Aortic smooth muscle cell (primary cell): ENCODE measurements at places on chromosomes 16 and 17. TPM values are rescaled to one million over a fixed set of nuclear protein-coding genes. Genes with fewer than 3 reads are reported as not detected.

Gene PRKCB
- total RNA-seq: under 0.01 and 0.19 TPM in 2 replicates

Gene FOXO3B
- 1.4 and 2.0 TPM in 2 replicates for total RNA-seq

Gene SPATA32
- total RNA-seq: under 0.01 and 0.06 TPM in 2 replicates

Gene PRSS33
- total RNA-seq: not detected in 2 replicates

Gene SLC12A3
- total RNA-seq: not detected in 2 replicates

Gene SRL
- under 0.01 TPM in 1 of 2 replicates, not detected in the other for total RNA-seq

Gene PIRT
- not detected in 2 replicates for total RNA-seq

Gene MRPL28
- 79.5 and 91.3 TPM in 2 replicates for total RNA-seq

Gene SKAP1
- total RNA-seq: 0.13 TPM in 1 of 2 replicates, not detected in the other

Gene TERB1
- 0.12 and 0.13 TPM in 2 replicates for total RNA-seq

Gene C1QTNF8
- 0.06 and 0.13 TPM in 2 replicates for total RNA-seq

Gene SYNGR3
- total RNA-seq: 0.66 and 0.99 TPM in 2 replicates

Gene KRTAP3-2
- not detected in 2 replicates for total RNA-seq

Gene PLCG2
- 0.12 and 0.40 TPM in 2 replicates for total RNA-seq

Gene SPATA22
- 0.87 TPM in 1 of 2 replicates, not detected in the other for total RNA-seq

Gene OR1F1
- not detected in 2 replicates for total RNA-seq

Gene KRTAP2-3
- total RNA-seq: not detected in 2 replicates

Gene GPR139
- total RNA-seq: not detected in 2 replicates

Gene GPR179
- under 0.01 TPM in 1 of 2 replicates, not detected in the other for total RNA-seq

Gene ALDH3A1
- total RNA-seq: 1.1 and 2.7 TPM in 2 replicates

Gene KLHL10
- 0.13 TPM in 1 of 2 replicates, not detected in the other for total RNA-seq

Gene TP53TG3B
- total RNA-seq: not detected in 2 replicates

Gene PRR29
- 1.5 and 2.5 TPM in 2 replicates for total RNA-seq

Gene NAGS
- total RNA-seq: 0.93 and 1.3 TPM in 2 replicates

Gene PRDM7
- not detected in 2 replicates for total RNA-seq

Gene TBC1D3E
- not detected in 2 replicates for total RNA-seq

Gene IRX3
- total RNA-seq: 0.37 and 0.92 TPM in 2 replicates

Gene OTOA
- 0.13 and 0.19 TPM in 2 replicates for total RNA-seq

Gene MYOCD
- total RNA-seq: 2.4 and 3.5 TPM in 2 replicates

Gene KRT25
- not detected in 2 replicates for total RNA-seq

Gene ACE
- total RNA-seq: 0.93 and 4.4 TPM in 2 replicates

Gene PRCD
- 1.1 and 1.6 TPM in 2 replicates for total RNA-seq

Gene PDILT
- not detected in 2 replicates for total RNA-seq

Gene IL4R
- 21.3 and 24.7 TPM in 2 replicates for total RNA-seq

Gene PTGES3L
- not detected in 2 replicates for total RNA-seq

Gene TAT
- total RNA-seq: not detected in 2 replicates

Gene KRT40
- total RNA-seq: not detected in 2 replicates

Gene GALR2
- total RNA-seq: not detected in 2 replicates

Gene GGNBP2
- total RNA-seq: 67.3 and 70.0 TPM in 2 replicates

Gene EVI2B
- 0.13 and 0.19 TPM in 2 replicates for total RNA-seq

Gene PIK3R6
- not detected in 2 replicates for total RNA-seq

Gene SLC22A31
- 0.13 and 0.25 TPM in 2 replicates for total RNA-seq

Gene ABCC6
- total RNA-seq: 0.53 and 0.75 TPM in 2 replicates

Gene CALB2
- not detected in 2 replicates for total RNA-seq

Gene TMEM238L
- total RNA-seq: not detected in 2 replicates

Gene HBA1
- not detected in 2 replicates for total RNA-seq

Gene DYNLRB2
- total RNA-seq: 0.56 TPM in 1 of 2 replicates, not detected in the other

Gene NLRP1
- 13.1 and 19.1 TPM in 2 replicates for total RNA-seq

Gene SPEM3
- not detected in 2 replicates for total RNA-seq

Gene REXO5
- 8.6 and 10.8 TPM in 2 replicates for total RNA-seq

Gene ERN1
- 7.6 and 7.9 TPM in 2 replicates for total RNA-seq

Gene RAB26
- total RNA-seq: 2.0 and 2.4 TPM in 2 replicates

Gene KCNH6
- total RNA-seq: not detected in 2 replicates

Gene PPL
- total RNA-seq: 12.2 and 15.2 TPM in 2 replicates

Gene HP
- total RNA-seq: not detected in 2 replicates

Gene CCDC144A
- 3.0 and 4.2 TPM in 2 replicates for total RNA-seq
